Midbrain (tissue), 1 donor: ENCODE measurements at places on chromosomes 7 and 10.

GRCh38 chr7:29285444-29285793 lies 90.8 kb downstream of the CHN2 start:
- no peak for DNase-seq

DNA sequence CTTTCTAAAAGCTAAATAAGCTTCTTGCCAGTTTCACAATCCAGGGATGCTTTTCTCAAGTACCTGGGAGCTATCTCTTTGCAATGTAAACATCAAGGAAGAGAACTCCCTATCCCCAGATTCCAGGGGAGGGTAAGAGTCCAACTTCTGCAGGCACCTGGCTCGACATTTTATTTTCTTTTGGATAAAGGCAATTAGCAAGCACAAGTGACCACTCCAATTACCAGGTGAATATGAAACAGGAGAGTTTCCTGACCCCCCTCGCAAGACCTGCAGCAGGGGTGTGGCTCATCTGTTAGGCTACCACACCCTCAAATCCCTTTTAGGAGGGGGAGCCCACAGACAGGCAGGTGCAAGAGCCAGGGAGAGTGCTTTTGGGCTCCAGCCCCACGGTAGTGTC lies 28.6 kb upstream of the LANCL2 start:
- no peak for DNase-seq

DNA sequence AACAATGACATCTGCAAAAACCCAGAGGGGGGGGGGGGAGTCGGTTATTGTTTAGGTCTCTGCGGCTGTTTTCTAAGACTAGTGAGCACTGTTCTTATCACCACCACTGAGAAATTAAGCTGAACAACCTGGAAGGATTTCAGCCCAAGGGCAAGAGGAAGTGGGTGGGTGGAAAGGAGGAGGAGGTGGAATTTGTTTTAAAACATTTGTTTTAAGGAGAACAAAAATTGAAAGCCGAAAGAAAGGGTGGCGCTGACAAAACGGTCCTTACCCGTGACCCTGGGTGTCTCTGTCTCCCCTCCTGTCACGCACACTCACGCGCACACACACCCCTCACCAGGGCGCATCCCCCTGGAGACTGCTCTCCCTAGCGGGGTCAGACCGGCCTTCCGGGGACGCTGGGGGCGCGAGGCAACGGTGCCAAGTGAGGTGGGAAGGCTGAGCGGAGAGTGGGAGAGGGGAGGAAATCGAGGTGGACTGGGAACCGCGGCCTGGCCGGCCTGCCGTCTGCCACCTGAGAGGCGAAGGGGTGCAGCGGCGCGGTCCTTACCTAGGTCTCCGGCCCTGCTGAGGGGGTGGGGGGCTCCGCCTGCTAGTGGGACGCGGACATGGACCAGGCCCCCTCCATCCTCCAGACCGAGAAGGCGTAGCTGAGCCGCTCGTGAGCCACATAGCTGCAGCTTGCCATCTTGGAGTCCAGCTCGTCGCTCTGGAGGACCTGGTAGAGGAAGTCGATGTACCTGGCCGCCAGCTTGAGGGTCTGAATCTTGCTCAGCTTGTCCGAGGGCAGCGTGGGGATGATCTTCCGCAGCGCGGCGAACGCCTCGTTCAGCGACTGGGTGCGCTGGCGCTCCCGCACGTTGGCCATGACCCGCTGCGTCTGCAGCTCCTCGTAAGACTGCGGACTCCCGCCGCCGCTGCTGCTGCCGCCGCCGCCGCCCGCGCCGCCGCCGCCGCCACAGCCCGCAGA lies 1.0 kb downstream of the TWIST1 start:
- no peak for DNase-seq

- no peak for DNase-seq
Observed at GRCh38 chr10:3047596-3047995, 19.8 kb upstream of the PFKP start.

DNA sequence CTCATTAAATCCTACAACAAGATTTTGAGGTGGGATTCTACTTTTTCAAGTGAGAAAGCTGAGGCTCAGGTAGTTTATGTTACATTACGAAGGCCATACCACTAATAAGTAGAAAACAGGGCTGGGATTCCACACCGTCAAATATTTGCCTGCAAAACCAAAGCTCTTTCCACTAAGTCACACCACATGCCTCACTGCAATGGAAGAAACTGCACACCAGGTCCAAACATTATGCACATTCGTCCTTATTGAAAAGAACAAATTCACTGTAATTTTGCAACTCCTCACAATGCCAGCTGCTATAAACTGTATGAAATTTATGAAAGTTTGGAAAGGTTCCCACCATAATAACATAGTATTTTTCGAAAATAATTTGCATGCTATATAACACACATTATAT lies 66.5 kb downstream of the DGKB start:
- no peak for DNase-seq

DNA sequence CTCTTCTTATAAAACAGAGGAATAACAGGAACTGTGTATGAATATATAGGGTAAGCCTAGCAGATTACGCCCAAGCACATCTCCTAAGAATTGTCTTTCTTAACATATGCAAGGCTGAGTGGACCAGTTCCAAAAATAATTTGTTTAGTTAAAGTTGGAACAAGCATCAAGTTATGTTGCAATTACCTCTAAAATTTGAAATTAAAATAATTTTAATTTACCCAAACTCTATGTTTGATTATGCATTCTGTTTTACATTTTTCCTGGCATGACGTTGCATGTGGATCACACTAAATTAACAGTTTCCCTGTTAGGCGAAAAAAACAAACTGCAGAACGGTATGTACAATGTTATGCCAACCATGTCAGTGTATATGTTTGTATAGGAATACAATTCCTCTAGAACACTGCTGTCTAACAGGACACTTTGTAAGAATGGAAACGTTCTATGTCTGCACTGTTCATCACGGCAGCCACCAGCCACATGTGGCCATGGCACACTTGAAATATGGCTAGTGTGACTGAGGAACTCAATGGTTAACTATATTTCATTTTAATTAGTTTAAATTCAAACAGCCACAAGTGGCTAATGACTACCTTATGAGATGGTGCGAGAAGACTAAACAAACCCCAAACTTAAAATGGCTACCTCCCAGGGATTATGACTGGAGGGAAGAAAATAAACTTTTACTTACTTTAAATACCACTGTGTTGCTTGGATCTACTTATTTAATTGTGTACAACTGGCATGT lies 281.1 kb upstream of the KLF14 start:
- DNase-seq = no peak

- no peak for DNase-seq
Observed at GRCh38 chr10:50248598-50248997, 2.7 kb downstream of the ASAH2 start.

DNA sequence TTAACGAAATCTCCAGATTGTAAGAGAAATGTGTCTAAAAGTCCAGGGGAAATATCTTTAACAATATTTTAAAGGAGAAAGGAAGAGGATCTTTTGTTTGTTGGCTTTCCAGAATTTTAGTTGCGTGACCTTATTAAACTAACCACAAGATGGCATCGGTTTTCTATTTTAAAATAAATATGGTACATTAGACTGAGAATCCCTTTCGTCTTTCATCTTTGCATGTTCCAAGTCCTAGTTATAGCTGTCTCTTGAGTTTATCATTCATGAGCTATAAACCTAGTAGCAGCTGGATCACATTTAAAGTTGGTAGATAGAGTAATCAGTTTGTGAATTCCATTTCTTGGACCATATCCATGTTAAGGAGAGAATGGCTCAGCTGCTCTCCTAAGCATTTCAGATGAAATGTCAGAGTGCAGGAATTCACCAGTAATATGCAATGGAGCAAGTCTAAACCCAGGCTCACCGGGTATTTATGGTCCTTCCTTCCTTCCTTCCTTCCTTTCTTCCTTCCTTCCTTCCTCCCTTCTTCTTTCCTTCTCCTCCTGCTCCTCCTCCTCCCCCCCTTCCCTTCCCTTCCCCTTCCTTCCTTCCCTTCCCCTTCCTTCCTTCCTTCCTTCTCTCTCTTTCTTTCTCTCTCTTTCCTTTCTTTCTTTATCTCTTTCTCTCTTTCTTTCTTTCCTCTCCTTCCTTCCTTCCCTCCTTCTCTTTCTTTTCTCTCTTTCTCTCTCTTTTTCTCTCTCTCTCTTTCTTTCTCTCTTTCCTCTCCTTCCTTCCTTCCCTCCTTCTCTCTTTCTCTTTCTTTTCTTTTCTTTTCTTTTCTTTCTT lies 57.8 kb upstream of the RAB18 start:
- DNase-seq = peak; percentile 13

DNA sequence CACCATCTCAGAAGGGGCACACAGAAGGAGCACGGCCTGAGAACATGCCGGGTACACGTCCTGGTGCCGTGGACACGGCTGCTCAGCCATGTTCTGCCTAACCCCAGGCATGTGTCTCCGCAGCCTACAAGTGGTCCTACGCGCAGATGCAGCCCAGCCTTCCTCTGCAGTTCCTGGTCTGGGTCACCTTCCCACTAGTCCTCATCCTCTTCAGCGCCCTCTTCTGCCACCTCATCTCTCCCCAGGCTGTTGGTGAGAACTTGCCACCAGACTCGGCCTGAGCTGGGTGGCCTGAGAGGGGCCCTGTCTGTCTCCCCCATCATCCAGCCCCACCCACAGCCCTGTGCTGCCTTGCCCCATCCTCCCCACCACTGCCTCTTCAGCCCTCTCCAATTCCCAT lies 5.3 kb downstream of the CLCN1 start:
- no peak for DNase-seq

- DNase-seq = peak; percentile 4
Observed at GRCh38 chr7:46786221-46786954, 795.5 kb downstream of the TNS3 start.

- DNase-seq = no peak
Observed at GRCh38 chr7:93430917-93431588, 143.5 kb downstream of the CALCR start.

DNA sequence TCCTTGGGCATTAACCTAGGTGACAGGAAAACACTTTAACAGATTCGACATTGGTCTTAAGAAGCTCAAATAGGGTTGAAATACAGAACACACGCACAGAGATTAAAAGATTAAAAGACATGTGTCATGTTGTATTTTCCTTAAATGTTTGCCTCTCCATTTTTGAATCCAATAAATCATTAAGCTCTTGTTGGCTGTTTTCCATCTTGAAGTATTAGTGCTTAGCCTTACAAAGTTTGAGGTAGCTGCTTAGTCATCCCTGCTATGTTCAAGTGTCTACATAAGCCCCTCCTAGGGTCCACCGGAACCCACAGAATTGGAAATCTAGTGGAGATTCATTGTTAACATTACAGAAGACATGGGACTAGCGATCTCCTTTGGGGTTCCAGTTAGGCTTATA lies 12.7 kb upstream of the GJD4 start:
- DNase-seq = no peak

DNA sequence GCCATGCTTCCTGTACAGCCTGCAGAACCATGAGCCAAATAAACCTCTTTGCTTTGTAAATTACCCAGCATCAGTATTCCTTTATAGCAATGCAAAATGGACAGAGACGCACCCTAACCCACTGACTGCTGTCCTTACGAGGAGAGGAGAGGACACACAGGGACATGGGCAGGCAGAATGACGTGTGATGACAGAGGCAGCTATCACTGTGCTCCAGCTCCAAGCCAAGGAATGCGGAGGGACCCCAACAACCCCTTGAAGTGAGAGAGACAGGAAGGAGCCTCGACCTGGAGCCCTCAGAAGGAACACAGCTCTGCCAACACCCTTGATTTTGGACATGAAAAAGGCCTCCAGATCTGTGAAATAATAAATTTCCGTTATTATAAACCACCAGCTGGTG lies 46.6 kb upstream of the EBF3 start:
- no peak for DNase-seq

- DNase-seq = no peak
Observed at GRCh38 chr10:69377191-69377590, 39.5 kb downstream of the TACR2 start.
